ENCODE measurements at places on chromosomes 2 and 18.

GRCh38 chr2:226845386-226846116, 9.7 kb downstream of the RHBDD1 start:
- no peak for DNase-seq

- no peak for DNase-seq
These were observed 5.1 kb upstream of the GAL3ST2 start for GRCh38 chr2:241771286-241772062.

- DNase-seq, result no peak
These were observed 154.1 kb upstream of the THUMPD2 start for GRCh38 chr2:39933196-39933595.

DNA sequence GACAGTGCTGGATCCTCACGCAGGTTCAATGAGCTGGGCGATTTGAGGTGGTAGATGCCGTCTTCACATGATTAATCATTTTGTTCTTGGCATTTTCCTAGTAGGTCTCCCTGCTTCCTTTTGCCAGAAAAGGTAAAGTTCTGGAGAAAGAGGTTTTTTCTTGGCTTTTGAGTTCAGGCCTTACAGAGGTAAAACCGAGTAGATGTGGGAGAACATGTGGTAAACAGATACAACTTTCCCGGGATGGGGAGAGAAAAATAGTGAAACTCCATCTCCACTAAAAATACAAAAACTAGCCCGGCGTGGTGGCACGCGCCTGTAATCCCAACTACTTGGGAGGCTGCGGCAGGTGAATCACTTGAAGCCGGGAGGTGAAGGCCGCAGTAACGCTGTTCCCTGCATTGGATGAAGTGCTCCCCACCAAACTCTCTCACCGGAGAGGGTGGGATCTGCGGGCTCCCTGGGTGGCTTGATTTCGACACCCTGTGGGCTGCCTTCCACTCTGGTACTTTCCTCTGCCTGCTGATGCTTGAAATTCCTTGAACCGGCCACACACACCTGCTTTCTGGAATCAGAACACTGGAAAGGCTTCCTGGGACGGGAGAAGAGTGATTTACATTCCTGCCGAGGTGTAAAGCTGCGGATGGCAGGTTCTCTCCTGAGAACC, 88.8 kb downstream of the ACTR3 start:
- peak; percentile 5 for DNase-seq

DNA sequence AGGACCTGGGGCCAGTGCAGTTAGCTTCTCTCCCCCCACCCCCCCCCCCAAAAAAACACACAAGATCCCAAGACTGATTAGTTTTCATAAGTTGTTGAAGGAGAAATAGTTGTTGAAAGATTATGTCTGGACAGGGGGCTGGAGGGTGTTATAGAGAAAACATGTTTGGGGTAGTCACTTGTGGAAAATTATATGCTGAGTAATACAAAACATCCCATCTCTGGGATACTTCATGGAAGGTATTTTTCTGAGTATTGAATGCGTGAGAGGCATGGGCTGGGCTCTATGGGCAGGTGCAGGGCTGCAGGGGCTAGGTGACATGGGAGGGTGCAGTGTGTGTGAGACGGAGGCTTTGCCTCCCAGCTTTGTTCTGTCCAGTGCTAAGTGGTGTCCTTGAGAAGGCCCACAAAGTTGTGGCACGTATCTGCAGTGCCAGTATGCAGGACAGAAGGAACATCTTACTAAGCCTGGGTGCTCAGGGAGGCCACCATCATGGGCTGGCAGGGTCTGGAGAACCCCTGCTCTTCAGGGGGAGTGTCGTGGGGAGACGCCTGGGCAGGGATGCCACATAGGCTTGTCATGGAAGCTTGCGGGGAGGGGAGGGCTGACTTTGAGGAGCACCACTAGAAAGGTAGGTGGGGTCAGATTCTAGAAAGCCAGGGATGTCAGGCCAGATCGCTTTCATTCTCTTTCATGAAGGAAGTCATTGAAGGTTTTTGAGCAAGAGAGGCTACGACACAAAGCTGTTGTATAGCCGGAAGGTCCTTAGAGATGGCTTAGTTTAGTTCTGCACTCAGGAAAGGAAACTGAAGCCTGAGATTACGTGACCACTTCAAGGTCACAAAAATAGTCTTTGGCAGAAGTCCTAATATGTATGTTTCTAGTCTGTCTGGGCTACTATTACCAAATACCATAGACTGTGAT, 232.0 kb downstream of the LDLRAD4 start:
- no peak for DNase-seq

DNA sequence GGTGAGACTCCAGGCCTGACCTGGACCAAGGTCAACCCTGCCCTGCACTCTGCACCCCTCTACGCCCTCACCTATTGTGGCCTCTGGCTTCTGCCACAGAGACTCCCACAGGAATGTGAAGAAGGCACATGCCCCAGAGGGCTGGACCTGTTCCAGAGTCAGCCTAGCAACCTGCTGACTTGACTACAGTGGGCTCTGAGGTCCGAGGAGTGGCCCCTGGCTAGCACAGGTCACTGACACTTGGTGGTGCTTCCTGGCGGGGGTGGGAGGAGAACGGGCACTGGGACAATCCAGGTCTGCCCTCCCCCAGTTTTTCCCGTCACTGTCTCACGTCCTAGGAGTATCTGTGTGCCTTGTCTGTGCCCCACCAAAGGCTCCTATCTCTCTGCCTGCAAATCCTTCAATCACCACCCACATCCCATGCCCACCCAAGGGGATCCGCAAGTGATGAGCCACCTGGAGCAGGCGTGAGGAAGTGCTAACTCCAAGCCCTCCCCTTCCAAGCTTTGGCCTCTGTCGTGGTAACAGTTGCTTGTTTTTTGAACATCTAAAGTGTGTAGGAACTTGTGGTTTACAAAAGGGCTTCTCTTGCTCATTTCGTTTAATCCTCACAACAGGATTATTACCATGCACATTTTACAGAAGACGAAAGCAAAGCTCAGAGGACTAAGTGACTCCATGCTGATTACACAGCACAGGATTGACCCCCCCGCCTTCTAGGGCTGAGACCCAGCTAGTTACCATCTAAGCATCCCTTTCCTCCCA, 86.2 kb downstream of the MCFD2 start:
- DNase-seq, result no peak

GRCh38 chr2:62538756-62539155, 32.8 kb upstream of the TMEM17 start:
- DNase-seq, result no peak

DNA sequence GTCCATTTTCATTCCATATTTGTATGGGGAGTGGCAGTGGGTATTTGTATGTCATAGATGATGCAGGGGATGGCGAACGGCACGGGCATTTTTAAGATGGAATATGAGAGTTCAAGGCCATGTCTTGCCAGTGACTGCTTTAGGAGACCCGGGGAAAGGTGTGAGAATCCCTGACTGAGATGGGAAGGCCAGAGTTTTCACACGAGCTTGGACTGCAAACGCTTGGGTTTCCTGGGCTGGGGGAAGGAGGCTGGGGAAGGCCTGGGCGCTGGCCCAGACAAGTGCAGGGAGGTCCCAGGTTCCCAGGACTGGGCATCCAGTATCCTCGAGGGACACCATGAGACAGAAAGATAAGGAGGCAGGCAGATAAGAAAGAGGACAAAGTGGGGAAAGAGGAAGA, 35.2 kb downstream of the CNGA3 start:
- no peak for DNase-seq

GRCh38 chr2:15721411-15722067, 129.9 kb downstream of the DDX1 start:
- no peak for DNase-seq

DNA sequence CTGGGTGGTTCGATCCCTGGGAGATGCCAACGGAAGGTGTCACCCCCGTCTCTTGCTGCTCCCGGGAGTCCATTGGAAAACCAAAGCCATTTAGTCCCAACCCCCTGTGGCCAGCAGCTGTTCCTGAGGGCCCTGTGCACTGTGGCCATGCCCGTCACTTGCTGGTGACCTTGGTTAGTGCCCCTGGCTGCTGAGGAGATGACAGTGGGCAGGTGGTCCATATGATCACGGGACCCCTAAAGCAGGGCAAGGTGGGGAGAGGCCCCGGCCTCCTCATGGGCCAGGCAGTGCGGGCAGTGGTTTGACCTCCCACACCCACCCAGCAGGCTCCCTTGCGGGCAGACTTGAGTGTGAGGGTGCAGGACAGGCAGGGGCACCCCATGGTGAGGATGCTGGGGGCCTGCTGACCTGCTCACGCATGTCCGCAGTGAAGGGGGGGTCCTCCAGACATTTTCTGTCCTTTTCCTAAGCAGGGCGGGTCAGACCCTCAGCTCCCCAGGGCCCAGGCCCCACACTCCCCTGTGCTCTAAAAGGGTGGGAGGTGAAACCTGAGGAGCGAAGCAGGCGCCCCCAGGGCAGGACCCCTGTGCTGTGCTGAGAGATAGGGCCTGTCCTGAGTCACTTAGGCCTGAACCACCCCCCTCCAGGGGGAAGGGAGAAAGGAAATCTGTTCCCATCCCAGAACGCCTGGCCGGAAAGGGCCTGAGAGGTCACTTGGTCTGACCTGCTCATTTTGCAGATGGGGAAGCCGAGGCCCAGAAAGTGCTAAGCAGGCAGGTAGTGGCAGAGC, 6.8 kb downstream of the ITM2C start:
- DNase-seq, result no peak

DNA sequence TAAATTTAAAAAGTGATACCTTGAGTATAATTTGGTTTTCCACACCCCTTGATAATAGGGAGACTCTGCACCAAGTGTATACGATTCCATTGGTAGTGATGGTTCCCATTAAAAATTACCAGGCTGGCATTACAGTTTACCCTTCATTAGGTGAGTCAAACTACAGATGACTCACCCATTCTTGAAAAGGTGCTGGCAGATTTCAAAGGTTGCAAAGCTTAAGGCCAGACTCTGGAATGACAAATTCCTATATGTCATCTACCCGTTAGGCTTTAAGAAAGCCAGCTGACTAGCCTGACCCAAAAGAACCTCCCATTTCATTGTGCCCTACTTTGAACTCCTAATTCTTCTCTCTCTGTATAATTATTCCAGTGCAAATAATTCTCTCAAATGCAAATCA, 124.4 kb downstream of the LRRTM4 start:
- DNase-seq, result no peak

DNA sequence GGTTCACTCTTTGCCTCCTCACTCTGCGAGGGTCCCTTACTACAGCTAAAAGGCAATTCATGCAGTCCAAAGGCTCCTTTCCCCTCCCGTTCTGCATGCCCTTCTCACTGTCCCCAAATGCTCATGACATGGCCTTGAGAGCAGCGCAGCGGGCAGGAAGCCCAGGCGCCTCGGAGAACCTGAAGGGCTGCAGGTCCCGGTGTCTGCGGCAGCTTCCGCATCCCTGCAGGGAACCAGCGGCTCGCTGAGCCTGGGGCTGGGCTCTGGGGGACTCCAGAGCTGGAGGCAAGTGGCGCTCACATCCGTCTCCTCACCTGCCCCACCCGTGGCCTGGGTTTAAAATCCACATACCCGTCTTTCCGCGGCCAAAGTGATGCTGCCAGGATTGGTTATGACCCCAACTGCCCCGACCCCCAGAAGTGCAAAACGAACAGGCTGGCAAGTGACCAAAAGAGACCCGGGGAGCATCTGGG, 462 bp upstream of the CIDEA start:
- DNase-seq, result no peak

- no peak for DNase-seq
These were observed 36.0 kb upstream of the MTA3 start for GRCh38 chr2:42532397-42532796.

GRCh38 chr2:45261746-45262145, 252.5 kb upstream of the SIX2 start:
- DNase-seq, result no peak

DNA sequence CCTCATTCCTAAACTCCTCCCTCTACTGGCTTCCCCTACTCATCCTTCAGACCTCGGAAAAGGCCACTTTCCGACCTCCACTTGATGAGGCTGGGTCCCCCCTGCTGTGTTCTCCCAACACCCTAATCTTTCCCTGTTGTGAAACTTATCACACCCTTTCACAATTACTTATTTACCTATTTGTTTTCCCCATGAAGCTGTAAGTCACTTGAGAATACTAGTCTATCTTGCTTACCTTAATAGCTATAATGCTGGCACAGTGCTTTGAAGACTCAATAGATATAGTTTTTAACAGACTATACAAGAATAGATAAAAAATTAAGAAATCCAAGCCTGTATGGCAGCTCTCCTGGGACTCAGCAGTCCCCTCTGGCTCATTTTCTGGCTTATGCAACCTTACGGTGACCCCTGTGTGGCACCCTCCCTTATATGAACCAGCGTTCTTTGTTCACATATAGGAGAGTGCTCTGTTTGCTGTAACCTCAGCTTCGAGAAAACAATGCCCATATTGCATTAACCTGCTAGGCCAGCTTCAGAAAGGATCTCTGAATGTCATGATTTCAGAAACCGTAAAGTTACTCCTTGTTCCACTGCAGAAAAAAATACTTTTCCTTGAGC, 220.4 kb upstream of the PKDCC start:
- DNase-seq, result no peak

GRCh38 chr2:126638746-126639145, 17.2 kb upstream of the GYPC start:
- no peak for DNase-seq

DNA sequence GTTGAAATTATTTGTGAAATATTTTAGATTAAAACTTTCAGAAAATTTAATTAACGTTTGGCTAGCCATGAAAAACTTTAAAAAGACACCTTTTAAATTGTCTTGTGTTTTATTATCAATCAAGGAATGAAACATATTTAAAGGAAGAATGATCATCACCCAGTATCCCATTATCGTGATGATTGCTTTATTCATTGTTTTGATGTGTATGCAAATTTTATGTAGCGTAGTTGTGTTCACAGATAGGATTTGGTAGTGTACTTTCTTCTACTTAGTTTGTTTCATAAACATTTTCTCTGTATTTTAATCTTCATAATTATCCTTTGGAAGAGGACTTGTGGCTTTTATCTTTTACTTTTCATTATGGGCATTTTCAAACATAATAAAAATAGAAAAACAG, 7.8 kb downstream of the GRHL1 start:
- DNase-seq, result no peak

DNA sequence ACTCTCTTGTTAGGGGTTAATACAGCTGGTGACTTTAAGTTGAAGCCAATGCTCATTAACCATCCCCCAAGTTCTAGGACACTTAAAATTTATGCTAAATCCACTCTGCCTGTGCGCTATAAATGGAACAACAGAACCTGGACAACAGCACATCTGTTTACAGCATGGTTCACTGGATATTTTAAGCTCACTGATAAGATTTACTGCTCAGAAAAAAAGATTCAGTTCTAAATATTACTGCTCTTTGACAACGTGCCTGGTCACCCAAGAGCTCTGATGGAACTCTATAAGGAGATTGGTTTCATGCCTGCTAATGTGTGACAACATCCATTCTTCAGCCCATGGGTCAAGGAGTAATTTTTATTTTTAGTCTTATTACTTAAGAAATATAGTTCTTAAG, 27.5 kb downstream of the RNF103 start:
- DNase-seq, result no peak

- DNase-seq, result no peak
These were observed 128.6 kb downstream of the PARD3B start for GRCh38 chr2:204673877-204674276.

DNA sequence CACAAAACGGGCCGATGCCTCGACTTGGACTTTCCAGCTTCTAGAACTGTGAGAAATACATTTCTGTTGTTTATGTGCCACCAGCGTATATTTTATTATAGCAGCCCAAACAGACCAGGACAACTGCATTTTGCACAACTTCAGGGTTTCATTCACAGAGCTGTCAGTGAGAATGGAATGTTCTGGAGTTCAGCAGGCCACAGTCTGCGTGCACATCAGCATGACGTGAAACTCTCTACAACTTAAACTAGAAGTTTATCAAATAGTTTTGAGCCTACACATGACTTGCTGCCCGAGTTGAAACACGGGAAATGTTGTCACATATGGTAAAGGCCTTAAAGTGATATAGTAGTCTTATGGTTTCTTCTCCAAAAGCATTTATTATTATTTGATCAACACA, 3.9 kb upstream of the TRIB2 start:
- no peak for DNase-seq
